Stimulated activated CD8-positive, alpha-beta memory T cell treated with anti-CD3 and anti-CD28 coated beads, Interleukin-15, amount 100 ng/mL, for 4 hours (primary cell): ENCODE measurements at places on chromosomes 3 and 15.

DNA sequence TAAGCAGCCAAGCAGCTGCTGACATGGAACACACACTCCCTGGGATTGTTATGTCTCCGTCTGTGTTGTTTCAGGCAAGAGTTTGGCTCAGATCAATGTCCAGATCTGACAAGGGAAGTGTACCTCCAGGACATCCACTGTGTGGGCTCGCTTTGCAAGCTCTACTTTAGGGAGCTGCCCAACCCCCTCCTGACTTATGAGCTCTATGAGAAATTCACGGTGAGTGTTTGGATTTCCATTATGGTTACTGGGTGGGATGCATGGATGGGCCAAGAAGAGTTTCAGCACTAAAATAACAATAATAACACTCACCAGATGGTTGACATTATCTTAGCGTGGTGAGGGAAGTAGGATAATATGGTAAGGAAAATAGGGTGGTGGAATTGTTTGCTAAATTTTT is 74.1 kb downstream of the ARHGAP31 start:
- DNase-seq: no peak

GRCh38 chr3:194009019-194009418 is 126.9 kb upstream of the HES1 start:
- no peak for DNase-seq

DNA sequence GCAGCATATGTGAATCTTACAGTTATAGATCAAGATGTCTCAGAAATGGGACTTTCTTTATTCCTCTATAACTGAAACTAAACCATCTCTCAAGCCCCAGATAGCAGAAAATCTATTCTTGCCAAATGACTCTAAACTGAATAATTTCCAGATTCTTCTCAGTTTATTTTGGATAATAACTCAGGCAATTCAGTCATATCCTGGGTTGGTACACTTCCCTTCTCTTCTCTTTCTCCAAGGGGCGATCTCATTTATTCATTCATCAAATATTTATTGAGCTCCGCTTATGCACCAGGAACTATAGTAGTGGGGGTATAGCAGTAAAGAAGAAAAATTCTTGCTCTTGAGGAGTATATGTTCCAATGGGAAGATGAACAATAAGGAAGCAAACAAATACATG is 13.5 kb upstream of the PCOLCE2 start:
- DNase-seq: no peak

DNA sequence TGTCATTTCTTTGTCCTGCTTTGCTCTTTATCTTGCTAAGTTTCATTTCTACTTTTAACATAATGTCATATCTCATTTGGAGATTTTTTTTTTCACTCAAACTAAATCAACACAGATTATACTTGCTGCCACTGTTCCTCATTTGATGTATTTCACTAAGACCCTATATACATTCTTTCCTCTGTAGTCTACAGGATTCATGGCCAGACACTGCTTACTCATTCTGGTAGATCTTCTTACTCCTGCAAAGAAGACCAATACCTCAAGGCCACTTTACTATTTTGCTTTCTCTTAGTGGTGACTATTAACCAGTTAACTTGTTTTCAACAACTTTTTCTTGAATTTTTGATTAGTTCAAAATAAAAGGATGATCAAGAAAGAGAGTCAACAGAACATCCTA is 26.6 kb downstream of the SLC24A5 start:
- DNase-seq: no peak

DNA sequence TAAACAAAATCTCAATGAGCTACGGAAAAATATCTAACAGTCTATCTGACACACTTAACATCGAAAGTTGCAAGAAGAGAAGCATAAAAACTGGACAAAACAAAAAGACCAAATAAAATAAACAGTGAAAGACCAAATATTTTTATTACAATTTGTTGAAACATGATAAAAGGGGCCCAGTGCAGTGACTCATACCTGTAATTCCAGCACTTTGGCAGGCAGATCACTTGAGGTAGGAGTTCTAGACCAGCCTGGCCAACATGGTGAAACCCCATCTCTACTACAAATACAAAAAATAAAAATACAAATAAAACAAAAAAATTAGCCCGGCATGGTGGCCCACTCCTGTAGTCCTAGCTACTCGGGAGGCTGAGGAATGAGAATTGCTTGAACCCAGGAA is 914.0 kb upstream of the ALCAM start:
- no peak for DNase-seq

DNA sequence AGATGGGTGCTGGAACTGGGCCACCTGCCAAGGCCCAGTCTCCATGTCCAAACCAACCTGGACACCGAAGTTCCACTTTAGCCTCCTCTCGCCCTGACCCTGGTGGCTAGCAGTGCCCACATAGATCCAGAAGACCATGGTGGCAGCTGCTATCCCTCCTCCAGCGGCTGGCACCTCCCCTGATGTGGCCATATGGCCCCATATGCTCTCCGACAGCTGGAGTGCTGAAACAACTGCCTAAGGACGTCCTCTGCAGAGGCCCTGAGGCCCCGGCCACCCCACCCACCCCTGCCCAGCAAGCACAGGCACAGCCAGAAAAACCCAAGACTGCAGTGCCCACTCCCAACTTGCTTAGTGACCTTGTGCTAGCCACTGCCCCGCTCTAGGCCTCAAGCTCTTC is 182.3 kb upstream of the LINGO1 start:
- DNase-seq: no peak

DNA sequence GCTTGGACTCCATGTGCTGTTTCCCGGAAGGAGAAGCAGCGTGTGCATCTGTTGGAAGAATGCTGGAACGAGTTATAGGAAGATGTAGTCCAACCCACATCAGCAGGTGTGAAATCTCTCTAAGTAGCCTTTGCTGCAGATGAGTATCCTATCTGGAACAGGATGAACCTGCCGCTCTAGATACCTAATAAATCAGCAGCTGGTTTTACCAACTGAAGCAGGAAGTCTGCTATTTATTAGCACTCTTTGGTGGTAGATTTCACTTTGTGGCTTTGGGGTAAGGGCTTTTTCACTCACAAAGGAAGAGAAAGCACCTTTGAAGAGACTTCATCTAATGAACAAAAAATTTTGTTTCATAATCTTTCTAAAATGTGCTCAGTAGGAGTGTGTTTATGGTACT is 66.4 kb downstream of the DCUN1D1 start:
- no peak for DNase-seq

DNA sequence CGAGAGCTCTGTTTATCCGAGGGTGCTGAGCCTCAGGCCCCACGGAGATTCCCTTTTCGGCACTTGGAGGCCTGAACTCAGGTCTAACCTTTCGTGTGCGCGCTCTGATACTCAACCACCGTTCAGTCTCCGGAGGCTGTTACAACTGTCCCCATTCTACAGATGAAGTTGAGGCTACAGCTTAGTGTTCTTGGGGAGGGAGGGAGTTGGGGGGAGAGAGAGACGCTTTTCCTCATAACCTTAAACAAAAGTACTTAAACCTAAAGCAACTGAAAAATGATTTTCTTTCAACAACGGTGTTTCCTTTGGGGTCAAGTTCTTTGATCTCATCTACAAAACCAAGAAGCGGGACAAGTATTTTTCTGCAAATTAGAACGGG is 952 bp upstream of the CHST2 start:
- no peak for DNase-seq

DNA sequence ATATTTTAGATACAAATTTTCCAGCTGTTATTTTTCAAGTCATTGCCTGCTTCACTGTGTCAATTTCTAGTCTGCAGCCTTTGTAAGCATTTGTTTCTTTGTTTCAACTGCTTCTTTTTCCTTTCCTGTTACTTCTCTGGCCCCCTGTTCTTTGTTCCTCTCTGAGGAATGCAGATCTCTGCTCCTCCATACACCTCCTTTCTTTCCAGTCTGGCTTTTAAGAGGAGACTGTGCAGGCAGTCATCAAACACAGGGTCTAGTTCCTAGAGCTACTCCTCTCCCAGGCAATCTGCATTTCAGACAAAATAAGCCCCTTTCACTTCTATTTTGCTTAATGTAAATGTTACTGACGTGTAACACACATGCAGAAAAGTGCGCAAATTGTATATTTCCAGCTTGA is 502.9 kb downstream of the PDCD6IP start:
- DNase-seq: no peak

DNA sequence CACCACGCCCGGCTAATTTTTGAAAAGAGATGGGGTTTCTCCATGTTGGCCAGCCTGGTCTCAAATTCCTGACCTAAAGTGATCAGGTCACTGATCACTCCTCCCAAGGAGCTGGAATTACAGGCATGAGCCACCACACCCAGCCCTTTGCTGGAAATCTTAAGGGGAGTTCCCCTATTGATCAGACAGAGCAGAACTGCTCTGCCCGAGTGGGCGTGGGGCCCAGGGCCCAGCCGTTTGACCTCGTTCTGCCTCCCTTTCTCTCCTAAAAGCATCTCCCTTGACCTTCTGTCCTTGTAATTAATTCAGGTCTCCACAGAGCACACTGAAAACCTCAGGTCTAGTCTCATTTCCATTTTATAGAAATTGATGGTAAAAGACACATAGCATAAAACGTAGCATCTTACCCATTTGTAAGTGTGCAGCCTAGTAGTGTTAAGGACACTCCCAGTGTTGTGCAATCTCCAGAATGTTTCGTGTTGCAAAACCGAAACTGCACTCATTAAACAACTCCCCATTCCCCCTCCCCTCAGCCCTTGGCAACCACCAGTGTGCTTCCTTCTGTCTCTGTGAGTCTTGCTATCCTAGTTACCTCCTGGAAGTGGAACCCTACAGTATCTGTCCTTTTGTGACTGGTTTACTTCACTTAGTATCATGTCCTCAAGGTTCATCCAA is 89.3 kb downstream of the SLCO3A1 start:
- peak; percentile 4 for DNase-seq

GRCh38 chr3:52022323-52023100 is 26.8 kb upstream of the RPL29 start:
- DNase-seq: no peak

DNA sequence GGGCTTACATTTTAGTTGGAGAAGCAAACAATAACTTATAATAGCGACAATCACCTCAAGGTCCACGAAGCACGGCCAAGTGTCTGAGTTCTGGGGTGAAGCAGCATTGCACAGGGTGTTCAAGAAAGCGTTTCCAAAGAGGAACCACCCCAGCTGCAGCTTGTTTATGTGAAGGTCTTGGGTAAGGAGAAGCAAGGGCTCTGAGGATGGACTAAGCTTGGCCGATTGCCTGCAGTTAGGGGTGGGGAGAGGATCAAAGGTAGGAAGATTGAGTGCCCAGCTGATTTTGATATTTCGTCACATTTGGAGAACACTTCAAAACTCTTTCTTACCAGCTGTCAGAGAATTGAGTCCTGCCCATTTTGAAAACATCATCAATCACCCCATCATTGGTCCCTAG is 321.6 kb upstream of the DNAJC19 start:
- no peak for DNase-seq

GRCh38 chr3:59107856-59108815 is 58.3 kb upstream of the CFAP20DC start:
- DNase-seq: no peak

DNA sequence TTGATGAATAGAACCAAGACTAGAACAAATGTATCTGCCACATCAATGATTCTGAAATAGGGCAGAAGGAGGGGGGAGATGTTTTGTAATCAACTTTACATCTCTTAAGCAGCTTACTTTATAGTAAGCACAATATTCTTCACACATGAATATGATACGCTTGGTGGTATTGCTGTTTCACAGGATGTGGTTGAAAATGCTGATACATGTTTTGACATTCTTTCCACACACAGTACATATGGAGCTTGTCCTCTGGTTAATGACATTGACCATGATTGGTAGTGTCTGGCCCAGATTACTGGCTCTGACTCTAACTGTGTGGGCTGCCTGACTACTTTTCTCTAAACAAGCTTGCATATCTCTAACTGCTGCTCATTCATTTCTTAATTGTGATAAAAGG is 168.9 kb downstream of the KLHL25 start:
- no peak for DNase-seq

GRCh38 chr3:144102421-144102820 is 130.8 kb downstream of the DIPK2A start:
- DNase-seq: no peak

GRCh38 chr3:162992741-162993140 is 1496.1 kb downstream of the OTOL1 start:
- DNase-seq: no peak

- no peak for DNase-seq
Observed at GRCh38 chr3:52092891-52093290, 36.5 kb upstream of the DUSP7 start.
